Midbrain (tissue), 1 donor: ENCODE measurements at places on chromosomes 12 and 14.
A peak's percentile ranks its signal among the peaks of the same experiment; 100 is the strongest.

DNA sequence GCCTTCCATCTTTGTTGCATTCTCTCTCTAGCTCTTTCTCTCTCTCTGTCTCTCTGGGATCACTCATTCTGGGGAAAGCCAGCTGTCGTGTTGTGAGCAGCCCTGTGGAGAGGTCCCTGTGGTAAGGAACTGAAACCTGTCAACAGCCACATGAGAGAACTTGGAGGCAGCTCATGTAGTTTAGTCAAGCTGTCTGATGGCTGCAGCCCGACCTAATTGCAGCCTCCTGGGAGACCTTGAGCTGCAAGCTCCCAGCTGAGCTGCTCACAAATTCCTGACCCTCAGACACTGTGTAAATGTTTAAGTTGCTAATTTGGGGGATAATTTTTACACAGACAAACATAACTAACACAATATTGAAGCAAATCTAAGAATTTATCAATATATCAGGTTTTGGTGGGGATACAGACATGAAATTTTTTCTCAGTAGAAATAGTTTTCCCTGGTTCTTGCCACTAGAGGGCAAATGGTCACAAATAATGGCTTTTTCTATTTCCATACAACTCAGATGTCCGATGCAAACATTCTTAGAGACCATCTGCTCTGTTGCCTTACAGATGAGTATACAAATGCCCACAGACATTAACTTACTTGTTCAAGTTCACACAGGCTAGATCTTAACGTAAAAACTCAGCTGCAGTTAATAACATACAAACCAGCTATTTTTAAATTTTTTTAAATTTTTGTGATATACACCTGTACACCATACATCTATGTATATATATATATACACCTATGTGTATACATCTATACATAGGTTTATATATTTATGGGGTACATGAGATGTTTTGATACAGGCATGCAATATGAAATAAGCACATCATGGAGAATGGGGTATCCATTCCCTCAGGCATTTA lies 15.5 kb upstream of the KRR1 start:
- DNase-seq: peak; percentile 70

- DNase-seq: peak; percentile 73
Observed at GRCh38 chr12:12357719-12358461, 1.0 kb downstream of the BORCS5 start.

DNA sequence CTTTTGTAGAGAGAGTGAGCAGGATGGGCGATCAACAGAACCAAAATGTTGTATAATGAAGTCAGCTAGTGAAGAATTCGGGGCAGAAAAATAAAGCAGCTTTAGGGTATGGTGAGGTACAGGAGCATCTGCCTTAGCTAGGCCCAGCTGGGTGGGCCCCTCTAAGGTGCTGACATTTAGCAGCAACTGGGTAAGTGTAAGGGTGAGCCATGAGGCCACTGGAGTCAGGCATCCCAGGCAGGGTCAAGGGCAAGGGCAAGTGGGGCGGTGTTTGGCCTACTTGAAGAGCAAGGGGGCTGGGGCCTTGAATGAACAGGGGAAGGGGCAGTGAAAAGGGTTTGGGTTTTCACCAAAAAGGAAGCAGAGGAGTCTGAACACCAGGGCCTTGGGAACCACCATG lies 583.6 kb downstream of the BCL11B start:
- no peak for DNase-seq

DNA sequence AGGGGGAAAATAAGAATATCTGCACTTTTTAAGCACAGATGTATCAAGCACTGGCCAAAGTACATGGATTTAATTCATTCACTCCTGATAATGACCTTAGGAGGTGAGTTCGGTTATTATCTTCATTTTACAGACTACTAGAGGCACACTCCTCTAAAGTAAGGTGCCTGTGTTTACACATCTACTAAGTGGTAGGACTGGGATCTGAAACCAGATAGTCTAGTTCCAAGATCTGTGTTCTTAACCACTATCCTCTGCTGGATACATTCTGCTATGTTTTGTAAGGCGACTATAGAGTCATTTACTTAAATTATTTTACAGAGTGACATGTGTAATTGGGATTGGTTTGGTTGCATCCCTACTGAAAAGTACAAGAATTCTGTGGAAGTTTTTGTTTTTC lies 175.3 kb downstream of the ESR2 start:
- no peak for DNase-seq

DNA sequence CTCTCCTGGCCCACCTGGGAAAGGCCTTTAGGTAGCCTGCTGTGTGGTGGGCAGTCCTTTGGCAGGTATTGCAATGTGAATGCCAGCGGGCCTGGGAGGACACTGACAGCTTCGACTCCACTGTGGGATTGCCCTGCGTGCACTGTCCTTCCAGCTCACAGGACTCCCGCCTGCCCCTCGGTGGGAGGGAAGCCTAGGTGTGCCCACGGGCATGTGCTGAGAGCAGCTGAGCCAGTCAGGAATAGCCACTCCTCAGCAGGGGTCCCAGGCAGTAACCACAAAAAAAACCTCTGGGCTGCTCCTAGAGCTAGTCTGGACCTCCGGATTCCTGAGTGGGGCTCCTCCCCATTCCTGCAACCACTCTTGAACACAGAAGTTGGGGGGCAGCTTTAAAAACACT lies 278.2 kb downstream of the FOXN3 start:
- DNase-seq: no peak
